IPS DF 6.9 (cell line): ENCODE measurements at places on chromosomes 7 and 10.

- DNase-seq, result no peak
Observed at GRCh38 chr7:131225619-131226513, 101.8 kb upstream of the MKLN1 start.

DNA sequence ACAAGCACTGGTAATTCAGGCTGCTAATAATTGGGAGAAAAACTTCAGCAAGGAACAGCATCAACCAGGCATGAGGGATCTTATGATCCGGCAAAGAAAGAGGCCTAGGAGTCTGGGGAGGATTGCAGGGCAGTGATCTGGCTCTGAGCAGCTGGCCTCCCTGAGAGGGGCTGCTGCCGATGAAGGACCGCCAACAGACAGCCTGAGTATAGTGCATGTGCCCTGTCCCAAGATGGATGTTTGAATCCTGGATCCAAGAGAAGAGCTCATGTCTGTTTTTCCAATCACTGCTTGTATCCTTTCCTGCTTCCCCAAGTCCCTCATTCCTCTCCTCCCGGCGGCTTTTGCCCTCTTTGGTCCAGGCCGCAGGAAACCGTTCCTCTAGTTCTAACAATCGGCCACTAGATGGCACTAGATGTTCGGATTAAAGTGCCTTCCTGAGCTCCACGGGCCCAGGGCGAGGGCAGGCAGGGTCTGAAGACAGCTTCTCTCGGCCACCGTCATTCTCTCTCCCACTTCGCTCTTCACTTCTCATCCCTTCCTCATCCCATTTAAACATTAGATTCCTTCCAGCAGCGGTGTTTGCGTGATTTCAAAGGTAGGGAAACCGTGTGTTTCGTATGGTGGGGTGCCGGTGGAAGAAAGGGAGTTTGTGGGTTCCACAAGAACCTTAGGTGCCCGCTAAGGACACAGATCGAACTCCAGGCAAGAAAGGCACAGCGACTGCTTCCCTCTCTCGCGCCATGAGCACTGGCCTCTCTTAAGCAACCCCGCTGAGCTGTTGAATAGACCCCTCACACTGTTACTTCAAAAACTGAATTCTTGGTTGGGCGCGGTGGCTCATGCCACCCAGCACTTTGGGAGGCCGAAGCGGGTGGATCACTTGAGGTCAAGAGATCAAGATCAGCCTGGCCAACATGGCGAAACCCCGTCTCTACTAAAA is 82.4 kb downstream of the ADCYAP1R1 start:
- peak; percentile 88 for DNase-seq

- DNase-seq, result no peak
Observed at GRCh38 chr7:149473251-149473650, 12.4 kb upstream of the ZNF777 start.

DNA sequence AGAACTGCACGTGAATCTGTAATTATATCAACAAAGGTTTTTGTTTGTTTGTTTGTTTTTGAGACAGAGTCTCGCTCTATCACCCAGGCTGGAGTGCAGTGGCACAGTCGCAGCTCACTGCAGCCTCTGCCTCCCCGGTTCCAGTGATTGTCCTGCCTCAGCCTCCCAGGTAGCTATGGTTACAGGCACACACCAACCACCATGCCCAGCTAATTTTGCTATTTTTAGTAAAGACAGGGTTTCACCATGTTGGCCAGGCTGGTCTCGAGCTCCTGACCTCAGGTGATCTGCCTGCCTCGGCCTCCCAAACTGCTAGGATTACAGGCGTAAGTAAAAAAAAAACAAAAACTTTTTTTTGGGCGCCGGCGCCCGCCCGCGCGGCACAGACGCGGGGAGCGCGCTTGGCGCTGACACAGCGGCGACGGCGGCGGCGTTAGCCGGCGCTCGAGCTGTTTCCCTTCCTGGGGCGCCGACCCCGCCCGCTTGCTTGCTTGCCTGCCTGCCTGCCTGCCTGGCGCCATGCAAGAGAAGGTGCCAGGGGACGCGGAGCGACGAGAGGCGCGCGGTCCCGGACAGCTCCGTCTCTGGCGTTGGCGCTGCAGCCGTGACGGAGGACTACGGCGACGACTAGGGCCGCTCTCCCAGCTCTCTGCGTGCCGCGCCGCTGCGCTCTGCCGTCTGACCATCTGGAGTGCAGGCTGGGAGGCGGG is 171.4 kb upstream of the NUPR2 start:
- no peak for DNase-seq

- no peak for DNase-seq
Observed at GRCh38 chr7:107934991-107935770, 44.2 kb downstream of the DLD start.

- DNase-seq, result no peak
Observed at GRCh38 chr7:22213081-22213480, 143.9 kb downstream of the RAPGEF5 start.

DNA sequence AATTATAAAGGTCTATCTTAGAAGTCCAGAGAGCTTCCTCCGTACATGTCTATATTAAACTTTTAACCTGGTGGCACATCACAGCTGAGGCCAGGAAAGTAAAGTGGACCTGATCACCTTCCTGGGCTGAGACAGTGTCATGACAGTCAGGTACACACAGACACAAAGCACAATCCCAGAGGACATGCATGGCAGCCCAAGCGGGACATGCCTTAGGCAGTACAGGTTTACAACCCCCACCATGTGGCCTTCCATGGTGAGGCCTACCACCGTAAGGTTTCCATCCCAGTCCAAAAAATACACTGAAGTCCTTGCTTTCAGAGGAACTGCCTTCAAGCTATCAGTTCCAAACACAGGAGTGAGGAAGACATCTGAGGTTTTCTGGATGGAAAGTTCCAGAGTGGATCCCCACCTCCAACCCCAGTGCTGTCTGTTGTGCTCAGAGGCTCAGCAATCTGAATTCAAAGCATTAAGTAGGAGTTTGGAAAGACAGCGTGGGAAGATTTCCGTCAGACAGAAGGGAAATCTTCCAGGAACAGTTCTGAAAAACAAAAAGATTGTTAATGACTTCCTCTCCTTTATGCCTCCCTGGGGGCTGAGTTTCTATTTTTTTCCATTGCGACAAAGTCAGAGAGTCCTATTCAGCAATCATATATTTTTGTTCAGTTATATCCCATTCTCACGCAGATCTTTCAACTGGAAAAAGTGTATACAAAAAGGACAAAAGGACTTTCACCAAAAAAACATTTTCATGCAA is 20.1 kb downstream of the IFIT3 start:
- DNase-seq, result no peak

DNA sequence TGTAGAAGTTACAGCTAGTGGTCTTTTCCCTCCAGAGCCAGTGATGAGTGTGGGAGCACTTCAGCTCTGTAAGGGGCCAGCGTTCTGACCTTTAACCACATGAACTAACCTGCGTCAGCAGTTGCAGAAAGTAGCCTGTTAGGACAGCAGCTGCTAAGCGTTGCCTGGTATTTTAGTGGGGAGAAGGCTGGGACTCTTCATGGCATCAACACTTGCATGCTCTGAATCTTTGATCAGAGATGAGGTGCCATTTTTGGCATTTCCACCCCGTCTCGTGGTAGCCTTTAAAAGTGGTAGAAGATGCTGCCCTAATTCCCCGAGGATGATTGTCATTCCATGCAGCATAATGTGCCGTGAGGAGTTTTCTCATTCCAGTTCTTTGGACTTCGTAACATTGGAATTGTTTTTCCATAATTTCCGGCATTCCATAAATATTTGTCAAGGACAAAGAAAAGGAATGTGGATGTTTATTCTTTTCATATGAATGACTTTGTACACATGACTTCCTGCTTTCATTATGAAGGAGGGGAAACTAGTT is 92.2 kb downstream of the AVL9 start:
- no peak for DNase-seq

DNA sequence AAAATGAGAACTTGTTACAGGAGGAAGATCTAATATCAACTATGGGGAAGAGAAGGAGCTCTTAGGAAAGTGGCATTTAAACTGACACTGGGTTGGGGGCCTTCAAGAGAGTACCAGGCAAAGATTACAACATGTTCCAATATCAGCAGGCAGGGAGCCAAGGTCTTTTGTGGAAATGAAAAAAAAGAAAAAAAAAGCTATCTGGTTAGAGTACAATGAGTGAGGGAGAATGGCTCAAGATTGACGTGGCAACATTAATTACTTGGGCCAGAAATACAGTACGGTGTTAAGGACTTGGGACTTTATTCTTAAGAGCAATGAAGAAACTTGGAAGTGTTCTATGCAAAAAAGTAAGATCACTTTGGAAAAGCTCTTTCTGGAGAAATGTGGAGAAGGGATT is 132.3 kb upstream of the CDK1 start:
- DNase-seq, result no peak
